Activated T-helper 1 cell treated with anti-CD3 and anti-CD28 coated beads, Interleukin-2, amount 50 U/mL, for 16 hours (primary cell): ENCODE measurements at places on chromosomes 11 and 22.

- DNase-seq, result no peak
Observed at GRCh38 chr11:31871310-31872075, 60.4 kb upstream of the PAX6 start.

DNA sequence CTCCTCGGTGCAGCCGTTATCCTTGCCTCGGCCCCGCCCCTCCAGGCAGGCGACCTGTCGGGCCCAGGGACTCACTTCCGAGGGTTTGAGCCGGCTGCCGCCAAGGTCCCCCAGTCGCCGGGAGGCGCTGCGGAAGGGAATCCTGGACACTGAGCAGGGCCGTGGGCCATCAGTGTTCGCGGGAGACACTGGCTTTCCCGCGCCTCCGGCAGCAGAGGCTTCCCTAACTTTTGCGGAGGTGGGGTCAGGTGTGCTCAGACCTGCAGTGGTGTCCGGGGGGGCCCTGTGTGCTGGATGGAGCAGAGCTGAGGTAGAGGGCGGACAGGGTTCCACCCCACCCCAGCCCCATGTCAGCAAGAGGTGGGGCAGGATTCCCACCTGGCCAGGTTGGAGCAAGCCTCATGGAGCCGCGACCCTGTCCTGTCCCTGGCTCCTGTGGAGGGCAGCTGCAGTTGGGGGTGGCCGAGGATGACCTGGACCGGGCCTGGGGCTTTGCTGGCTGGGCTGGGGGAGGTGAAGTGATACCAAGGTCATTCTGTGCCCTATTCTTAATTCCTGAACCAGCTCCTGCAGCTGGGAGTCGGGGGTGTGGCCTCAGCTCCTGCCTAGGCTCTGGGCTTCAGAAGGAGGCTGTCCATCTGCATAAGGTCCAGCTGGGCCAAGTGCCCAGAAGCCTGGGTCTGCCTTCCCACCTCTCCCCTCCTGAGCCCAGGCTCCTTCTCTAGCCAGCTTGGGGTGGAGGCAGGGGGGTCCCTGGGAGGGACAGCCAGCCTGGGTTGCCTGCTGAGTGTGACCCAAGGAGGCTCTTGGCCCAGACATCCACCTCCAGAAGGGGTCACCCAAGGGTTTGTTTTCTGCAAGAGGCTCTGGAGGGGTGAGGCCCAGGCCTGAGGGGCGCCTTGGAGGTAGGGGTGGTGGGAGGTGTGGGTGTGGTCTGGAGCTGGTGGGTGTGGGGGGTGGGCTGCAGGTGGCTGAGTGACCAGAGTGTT is 8.4 kb downstream of the TSPAN4 start:
- no peak for DNase-seq

- DNase-seq, result no peak
Observed at GRCh38 chr11:33867561-33867960, 24.3 kb downstream of the LMO2 start.

DNA sequence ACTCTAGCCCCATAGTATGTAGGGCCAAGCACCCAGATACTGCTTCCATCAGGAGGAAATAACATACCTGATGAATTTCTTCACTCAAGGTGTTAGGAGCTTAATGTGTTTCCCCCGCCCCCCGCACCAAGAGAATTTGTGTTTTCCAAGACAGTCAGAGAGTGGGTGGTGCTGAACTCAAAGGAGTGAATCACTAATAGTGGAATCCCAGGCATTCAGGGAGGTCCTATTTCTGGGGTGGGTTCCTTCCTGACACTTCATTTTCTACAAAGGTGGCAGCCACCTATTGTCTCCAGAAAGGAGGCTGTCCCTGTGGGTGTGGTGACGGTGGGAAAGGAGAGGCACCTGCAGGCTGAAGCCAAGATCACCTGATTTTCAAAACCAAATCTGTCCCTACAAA is 50.8 kb upstream of the ELF5 start:
- DNase-seq, result no peak

DNA sequence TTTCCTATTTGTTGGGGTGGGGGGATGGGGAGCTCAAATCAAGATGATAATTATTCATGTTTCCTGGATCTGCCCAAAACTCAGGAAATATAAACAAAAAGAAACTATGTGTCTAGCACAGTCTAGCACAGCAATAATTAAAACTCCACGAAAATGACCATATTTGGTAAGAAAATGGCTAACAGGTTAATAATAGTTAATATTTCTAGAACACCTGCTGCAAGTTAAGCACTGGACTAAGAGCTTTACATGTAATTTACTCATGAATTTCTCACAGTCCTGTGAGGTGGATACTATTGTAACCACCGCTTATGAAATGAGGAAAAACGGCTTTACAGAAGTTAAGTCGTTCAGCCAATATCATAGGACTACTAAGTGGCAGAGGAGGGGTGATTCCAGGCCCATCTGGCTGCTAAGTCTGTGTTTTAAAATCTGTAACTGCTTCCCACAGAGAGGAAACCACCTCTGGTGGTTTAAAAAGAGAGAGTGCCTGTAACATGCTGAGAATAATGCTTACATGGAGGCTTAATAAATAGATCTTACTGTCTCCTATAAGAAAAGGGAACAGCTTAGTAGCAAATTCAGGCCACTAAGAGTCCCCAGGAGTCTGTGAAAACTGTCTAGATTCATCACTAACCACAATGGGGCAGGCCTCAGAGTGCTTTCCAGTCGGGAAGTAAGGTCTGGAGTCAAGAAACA is 11.0 kb upstream of the AMOTL1 start:
- DNase-seq, result no peak

DNA sequence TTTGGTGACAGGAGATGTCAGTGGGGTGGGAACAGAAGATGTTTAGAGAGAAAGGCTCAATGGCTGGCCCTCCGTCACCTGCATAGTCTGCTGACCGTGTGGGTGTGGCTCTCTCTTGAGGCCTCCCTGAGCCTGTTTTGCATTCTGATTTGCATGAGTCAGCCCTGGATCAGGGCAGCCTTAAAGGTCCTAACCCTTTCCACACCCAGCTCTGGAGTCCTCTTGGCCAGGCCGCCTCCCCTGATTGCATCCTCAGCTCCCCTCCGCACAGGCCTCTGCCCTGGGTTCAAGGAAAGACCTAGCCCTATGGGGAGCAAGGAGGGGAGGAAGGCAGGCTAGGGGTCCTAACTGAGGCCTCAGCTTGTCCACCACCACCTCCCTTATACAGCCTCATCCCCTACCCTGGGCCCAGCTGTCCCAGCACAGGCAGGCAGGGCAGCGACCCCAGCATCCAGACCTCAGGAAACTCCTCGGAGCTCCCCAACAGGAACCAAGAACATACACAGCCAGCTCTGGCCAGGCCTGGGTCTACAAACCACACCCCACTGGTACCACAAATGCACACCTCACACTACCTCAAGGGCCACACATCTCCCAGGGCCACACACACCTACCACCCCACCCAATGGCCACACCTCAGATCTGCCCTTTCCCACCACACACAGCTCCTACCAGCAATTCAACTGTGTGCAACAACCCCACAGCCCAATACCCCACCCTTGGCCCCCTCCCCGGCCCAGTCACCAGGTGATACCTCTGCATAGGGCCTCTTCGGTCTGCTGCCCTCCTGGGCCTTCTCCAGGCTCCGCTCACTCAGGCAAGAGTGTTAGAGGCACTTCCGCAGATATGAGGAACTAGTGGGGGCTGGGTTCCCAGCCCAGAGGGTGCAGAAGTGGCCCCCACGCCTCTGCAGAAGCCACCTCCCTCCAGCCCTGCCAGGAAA is 13.7 kb downstream of the ARAP1 start:
- DNase-seq, result no peak

- DNase-seq, result no peak
Observed at GRCh38 chr11:113569391-113569790, 94.2 kb upstream of the DRD2 start.

- no peak for DNase-seq
Observed at GRCh38 chr11:69595805-69596665, 44.9 kb upstream of the CCND1 start.

- DNase-seq, result no peak
Observed at GRCh38 chr11:11291041-11292015, 61.7 kb downstream of the CSNK2A3 start.

DNA sequence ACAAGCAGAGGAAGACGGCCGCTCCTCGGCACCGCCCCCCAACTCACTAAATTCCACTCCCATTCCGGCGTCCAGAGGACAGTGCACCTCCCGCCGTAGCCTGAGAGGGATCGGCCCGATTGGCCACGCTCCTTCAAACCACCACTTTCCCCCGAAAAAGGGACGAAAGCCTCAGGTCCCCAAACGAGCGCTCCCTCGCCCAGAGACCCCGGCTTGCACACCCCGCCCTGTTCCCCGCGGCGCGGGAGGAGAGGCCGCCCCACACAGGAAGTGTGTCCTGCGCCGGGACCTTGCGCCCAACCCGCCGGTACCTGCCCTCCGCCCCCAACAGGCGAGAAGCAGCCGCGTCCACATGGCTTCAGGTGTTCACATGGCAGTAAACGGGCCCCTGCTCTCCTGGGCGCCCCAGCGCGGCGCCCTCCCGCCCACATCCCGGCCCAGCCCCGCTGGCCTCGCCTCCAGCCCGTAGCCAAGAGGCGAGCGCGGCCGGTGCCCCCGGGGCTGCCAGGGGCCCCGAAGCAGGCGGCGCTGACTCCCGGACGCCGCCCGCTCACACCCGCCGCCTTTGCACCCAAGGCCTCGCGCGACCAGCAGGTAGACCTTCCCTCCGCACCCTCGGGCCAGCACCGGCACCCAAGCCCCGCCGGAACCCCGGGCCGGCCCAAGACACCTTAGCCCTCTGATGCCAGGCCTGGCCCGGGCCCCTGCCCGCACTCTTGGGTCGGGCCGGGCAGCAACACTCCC is 849 bp downstream of the TCF20 start:
- peak; percentile 61 for DNase-seq

- DNase-seq, result peak; percentile 2
Observed at GRCh38 chr11:33040033-33040861, 875 bp downstream of the TCP11L1 start.

GRCh38 chr11:47389577-47390421 is 11.5 kb upstream of the SPI1 start:
- DNase-seq, result no peak

- DNase-seq, result no peak
Observed at GRCh38 chr11:93359396-93359795, 28.9 kb downstream of the DEUP1 start.

GRCh38 chr22:41447435-41448188 is 1.0 kb upstream of the TOB2 start:
- DNase-seq, result peak; percentile 20

DNA sequence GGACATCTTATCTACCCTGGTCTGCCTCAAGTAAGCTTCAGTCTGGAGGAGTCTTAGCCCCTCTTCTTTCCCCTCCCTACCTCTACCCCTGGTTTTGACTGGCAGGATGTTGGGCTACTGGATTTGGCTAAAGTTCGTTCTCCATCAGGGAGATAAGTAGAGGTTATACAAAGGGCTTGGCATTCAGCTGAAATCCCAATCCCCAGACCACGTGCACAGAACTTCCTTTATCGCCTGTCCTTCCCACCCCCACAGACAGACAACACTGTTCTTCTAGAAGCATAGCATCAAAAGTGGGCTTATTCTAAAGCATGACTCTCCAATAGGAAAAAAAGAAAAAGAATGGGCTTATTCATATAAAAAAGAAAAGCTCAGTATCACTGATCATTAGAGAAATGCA is 7.8 kb downstream of the PRG3 start:
- no peak for DNase-seq

DNA sequence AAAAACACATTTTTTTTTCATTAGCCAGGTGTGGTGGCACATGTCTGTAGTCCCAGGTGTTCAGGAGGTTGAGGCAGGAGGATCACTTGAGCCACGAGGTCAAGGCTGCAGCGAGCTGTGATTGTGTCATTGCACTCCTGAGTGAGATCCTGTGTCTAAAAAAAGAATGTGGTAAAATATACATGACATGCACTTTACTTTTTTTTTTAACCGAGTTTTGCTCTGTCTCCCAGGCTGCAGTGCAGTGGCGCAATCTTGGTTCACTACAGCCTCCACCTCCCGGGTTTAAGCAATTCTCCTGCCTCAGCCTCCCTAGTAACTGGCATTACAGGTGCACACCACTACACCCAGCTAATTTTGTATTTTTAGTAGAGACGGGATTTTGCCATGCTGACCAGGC is 22.5 kb upstream of the CLDN5 start:
- no peak for DNase-seq

GRCh38 chr11:77200351-77201268 is 72.6 kb downstream of the MYO7A start:
- no peak for DNase-seq

DNA sequence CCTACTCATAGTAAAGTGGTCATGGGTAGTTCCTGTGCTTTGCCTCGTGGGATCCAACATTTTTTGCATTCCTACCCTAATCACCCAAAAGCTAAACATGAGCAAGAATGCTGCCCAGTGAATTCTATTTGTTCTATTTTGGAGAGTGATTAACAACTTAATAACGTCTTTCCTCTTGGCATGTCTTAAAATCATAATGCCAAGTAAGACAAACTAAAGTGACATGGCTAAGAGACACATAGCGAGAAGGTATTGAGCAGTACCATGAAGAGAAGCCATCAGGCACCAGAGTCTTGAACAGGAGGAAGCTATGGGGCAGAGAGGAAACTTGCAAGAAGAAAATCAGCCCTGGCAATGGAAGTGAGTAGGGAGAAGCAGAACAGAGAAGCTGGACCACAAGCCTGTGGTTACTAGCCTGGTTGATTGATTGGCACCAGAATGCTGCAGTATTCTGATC is 32.0 kb downstream of the EXPH5 start:
- no peak for DNase-seq

- no peak for DNase-seq
Observed at GRCh38 chr11:110874437-110875030, 162.3 kb upstream of the ARHGAP20 start.

DNA sequence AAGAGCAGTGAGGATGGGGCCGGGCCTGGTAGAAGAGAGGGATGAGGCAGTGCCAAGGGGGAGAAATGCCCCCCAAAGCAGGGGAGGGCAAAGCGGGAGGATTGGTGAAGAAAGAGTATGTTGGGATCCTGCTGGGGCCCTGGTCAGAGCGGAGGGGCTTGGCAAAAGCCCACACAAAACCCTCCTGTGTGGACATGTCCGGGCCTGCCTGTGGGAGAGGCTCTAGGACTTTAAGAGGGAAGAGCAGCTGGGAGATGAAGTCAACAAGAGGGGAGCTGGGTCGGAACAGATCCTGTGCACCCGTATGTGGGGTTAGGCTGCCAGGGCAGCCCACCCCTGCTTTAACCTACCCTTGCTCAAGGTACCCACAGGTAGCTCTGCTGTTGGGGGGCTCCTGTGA is 25.8 kb downstream of the ART5 start:
- no peak for DNase-seq

GRCh38 chr11:73325036-73325981 is 17.2 kb downstream of the ARHGEF17 start:
- no peak for DNase-seq

- DNase-seq, result no peak
Observed at GRCh38 chr11:7977232-7977917, 9.8 kb upstream of the EIF3F start.

DNA sequence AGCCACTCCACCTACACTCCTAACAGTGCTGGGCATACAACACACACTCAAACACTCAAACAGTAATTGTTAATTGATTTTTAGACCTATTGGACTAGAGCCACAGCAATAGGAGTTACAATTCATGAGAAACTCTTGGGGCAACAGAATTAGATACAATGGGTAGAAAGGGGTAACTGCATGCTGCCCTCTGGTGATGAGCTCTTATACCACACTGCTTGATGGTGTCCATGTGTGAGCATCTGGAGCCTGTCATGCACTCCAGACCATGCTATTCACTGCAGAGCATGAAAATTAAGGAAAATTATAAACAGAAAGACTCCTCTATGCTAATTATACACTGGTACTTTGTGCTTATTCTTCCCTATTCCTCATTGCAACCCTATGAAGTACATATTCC is 975.5 kb upstream of the CCDC90B start:
- no peak for DNase-seq
